ENCODE measurements at places on chromosomes 16 and 17. TPM values are rescaled to one million over a fixed set of nuclear protein-coding genes. Genes with fewer than 3 reads are reported as not detected.

CDRT15 gene
- not detected for polyA plus RNA-seq

DHRS7C gene
- polyA plus RNA-seq = not detected

PYY gene
- not detected for polyA plus RNA-seq

CLEC19A gene
- polyA plus RNA-seq = not detected

GRCh38 chr16:1129106-1129960 lies 23.6 kb upstream of the CACNA1H start:
- no peak for DNase-seq
- no peak overlapping the region for H3K27ac ChIP-seq
- H3K4me3 ChIP-seq = no peak overlapping the region
- H3K4me1 ChIP-seq = no peaks in the 10 kb centered on the region

GRCh38 chr17:68749349-68750207 lies 148.4 kb upstream of the FAM20A start:
- H3K27ac ChIP-seq = no peak overlapping the region
- no peak for DNase-seq
- H3K4me3 ChIP-seq = no peak overlapping the region
- H3K36me3 ChIP-seq = no peaks in the 10 kb centered on the region
- no peaks in the 10 kb centered on the region for H3K4me1 ChIP-seq
- H3K27me3 ChIP-seq = no peaks in the 10 kb centered on the region

GRCh38 chr16:67548265-67549126 lies 13.8 kb upstream of the CTCF start:
- H3K27ac ChIP-seq = peak overlapping the region; percentile 12
- H3K4me3 ChIP-seq = no peak overlapping the region
- no peak for DNase-seq
- peaks cover 59% of the 10 kb centered on the region for H3K36me3 ChIP-seq
- H3K4me1 ChIP-seq = peaks cover 43% of the 10 kb centered on the region

GRCh38 chr16:79698341-79698753 lies 97.8 kb upstream of the MAF start:
- DNase-seq = no peak
- no peaks in the 10 kb centered on the region for H3K27me3 ChIP-seq
- H3K4me3 ChIP-seq = no peak overlapping the region
- no peak overlapping the region for H3K27ac ChIP-seq
- H3K36me3 ChIP-seq = no peaks in the 10 kb centered on the region

GRCh38 chr17:50172936-50173334 lies 7.1 kb downstream of the SGCA start:
- no peak overlapping the region for H3K27ac ChIP-seq
- no peaks in the 10 kb centered on the region for H3K36me3 ChIP-seq
- no peak for DNase-seq
- no peak overlapping the region for H3K4me3 ChIP-seq
- H3K4me1 ChIP-seq = peaks cover 6% of the 10 kb centered on the region

- H3K27me3 ChIP-seq = no peaks in the 10 kb centered on the region
- peaks cover 36% of the 10 kb centered on the region for H3K4me1 ChIP-seq
- no peak overlapping the region for H3K27ac ChIP-seq
- no peak for DNase-seq
Observed at GRCh38 chr17:81237591-81238489, 1.0 kb downstream of the TEPSIN start.

GRCh38 chr17:40443988-40444899 lies 994 bp downstream of the IGFBP4 start:
- H3K27me3 ChIP-seq = peaks cover 22% of the 10 kb centered on the region
- peaks cover 32% of the 10 kb centered on the region for H3K4me1 ChIP-seq
- H3K27ac ChIP-seq = no peak overlapping the region
- H3K4me3 ChIP-seq = no peak overlapping the region
- no peaks in the 10 kb centered on the region for H3K36me3 ChIP-seq
